ENCODE measurements at places on chromosomes 3 and 15.

DNA sequence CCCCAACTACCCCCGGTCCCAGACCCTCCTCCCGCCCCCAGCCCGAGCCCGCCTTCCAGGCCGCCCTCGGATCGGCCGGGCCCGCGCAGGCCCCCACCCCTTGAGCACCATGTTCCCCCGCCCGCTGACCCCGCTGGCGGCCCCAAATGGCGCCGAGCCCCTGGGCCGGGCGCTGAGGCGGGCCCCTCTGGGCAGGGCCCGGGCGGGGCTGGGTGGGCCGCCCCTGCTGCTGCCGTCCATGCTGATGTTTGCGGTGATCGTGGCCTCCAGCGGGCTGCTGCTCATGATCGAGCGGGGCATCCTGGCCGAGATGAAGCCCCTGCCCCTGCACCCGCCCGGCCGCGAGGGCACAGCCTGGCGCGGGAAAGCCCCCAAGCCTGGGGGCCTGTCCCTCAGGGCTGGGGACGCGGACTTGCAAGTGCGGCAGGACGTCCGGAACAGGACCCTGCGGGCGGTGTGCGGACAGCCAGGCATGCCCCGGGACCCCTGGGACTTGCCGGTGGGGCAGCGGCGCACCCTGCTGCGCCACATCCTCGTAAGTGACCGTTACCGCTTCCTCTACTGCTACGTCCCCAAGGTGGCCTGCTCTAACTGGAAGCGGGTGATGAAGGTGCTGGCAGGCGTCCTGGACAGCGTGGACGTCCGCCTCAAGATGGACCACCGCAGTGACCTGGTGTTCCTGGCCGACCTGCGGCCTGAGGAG is 472 bp downstream of the CHST14 start:
- no peak for DNase-seq

DNA sequence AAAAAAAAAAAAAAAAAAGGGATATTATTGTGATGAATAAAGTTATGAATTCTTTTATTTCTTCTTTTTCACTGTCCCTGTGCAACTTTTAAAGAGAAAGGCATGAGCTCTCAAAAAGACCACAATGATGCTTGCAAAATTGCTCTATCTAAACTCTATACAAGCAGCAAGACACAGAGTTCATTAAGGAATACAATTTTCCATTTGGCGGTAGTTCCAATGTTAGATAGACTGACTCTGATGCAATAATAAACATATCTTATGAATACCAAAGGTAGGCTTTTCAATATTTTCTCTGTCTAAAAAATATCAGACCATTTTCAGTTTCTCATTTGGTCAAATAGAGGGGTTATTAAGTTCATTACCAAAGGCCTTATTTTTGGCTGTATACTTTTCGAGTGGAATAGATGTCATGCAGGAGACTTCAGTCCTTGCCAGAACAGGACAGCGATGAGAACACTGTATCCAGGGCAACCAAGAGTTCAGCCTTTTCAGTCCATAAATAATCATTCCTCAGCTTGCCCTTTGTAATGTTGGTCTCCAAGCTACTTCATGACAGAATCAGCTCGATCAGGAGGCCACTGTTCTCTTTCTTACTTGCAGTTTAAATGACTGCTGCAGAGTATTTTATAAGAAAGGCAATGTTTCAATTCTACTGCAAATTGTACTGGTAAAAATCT is 162.9 kb upstream of the FAM3D start:
- no peak for DNase-seq

DNA sequence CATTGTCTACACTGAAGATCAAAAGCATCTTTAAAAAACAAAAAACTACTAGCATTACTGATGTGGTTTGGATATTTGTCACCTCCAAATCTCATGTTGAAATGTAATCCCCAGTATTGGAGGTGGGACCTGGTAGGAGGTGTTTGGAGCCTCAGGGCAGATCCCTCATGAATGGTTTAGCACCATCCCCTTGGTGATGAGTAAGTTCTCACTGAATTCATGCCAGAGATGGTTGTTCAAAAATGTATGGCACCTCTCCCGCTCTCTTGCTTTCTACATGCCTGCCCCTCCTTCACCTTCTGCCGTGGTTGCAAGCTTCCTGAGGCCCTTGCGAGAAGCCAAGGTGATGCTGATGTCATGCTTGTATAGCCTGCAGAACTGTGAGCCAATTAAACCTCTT is 136.6 kb upstream of the FHIT start:
- DNase-seq, result no peak

GRCh38 chr15:51731549-51732267 is 5.7 kb downstream of the LYSMD2 start:
- no peak for DNase-seq

GRCh38 chr15:70149667-70150404 is 52.1 kb upstream of the TLE3 start:
- no peak for DNase-seq

DNA sequence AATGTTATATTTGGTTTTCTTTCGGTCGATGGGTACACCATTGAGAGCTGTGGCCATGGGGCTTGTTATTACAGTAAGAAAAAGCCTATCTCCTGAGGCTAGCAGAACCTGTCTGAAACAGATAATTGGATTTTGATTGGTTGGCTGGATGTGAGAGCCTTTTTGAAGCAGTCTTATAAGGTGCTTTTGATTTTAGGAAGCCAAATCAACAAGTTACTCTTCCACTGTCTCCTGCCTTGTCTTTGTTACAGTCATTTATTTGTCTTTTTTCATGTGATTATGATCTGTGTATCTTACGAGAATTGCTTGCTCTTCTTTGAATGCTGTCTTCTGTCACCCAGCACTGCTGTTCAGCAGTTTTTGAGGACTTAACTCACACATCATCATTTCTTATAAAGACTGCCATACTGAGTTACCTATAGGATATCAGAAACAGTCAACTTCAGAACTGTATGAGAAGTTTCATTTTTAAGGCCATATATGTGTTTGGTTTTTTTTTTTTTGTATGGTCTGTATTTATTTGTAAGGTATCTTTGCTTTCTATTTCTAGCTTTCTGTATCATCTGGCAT is 51.1 kb downstream of the MEF2A start:
- no peak for DNase-seq

DNA sequence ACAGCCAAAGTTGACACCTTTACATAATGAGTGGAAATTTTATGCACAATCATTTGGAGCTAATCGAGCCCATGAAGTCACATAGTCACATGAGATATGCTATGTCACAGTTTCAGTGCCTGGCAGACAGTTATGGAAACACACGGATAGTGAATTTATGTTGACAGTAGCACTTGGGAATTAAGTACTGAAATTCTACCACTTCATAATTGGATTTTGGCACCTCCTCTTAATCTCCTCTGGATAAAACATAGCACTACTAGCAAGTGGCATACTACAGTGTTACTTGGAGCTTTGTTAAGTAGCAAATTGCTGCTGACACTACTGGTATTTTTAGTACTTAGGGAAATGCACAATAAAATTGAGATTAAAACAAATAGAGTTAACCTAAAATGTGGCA is 1679.4 kb downstream of the OTOL1 start:
- no peak for DNase-seq

DNA sequence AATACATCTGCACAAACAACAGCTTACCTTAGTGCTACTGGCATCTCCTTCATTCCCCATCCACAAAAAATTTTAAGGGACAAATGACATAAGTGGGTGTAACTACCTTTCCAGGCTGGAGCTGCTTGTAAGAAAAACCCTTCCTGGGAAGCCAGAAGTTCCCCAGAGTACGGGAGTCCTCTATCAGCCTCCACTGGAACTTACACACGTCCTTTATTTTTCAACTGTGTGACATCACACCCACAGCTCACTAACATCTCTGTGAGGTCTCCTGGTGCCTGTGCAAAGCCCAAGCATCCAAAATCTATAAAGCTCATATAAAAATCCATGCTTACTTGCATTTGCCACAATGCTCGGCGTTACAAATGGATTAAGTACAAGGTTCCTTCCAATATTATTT is 27.6 kb downstream of the LRIG1 start:
- no peak for DNase-seq

DNA sequence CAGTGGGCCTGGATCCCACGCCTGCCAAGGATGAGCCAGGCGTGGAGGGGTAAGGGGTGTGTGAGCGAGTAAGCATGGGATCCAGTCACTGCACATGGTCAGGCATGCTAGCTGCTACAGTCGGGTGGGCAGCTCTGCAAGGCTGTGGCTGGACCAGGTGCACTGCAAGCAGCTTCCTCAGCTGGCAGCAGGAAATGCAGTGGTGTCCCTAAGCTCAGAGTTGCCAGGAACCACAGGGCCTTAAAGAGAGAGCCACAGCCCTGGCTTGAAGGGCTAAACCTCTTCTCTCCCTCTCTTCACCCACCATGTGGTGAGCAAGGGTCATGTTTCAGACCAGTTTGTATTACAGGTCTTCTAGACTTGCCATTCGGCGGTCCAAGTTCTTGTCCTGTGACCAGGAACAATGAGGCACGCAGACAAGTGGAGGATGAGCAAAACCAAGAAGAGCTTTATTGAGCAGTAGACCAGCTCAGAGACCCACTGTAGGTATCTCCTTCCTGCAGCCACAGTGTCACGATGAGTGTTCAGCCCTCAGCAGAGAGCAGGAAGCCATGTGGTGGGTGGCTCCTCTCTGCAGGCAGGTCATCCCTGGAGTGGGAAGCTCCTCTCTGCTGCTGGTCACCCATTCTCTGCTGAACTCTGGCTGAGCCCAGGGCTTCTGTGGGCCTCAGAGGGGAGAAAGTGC is 511.9 kb downstream of the PYDC2 start:
- no peak for DNase-seq

- DNase-seq, result no peak
Observed at GRCh38 chr3:195583831-195584542, at the start of gene APOD. TSS of gene APOD (minus strand) at chr3:195583940. CDS start at chr3:195579461, 4,479 bp downstream.

DNA sequence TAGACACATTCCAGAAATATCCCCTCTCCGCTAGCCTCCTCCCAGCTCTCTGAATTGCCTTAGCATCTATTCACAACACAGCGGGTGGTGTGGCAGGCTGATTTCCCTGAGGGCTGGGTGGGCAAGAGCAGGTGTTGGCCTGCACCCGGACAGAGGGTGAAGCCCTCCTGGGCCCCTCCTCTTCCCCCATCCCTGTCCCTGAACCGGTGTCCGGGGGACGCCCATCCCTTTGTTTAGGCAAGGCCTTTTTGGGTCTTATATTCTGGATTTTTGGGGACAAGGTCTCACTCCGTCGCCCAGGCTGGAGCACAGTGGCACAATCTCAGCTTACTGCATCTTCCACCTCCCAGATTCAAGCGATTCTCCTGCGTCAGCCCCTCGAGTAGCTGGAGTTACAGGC is 55.2 kb upstream of the KLHL25 start:
- no peak for DNase-seq

GRCh38 chr3:158313338-158313927 is 203.5 kb downstream of the RSRC1 start:
- DNase-seq, result no peak

DNA sequence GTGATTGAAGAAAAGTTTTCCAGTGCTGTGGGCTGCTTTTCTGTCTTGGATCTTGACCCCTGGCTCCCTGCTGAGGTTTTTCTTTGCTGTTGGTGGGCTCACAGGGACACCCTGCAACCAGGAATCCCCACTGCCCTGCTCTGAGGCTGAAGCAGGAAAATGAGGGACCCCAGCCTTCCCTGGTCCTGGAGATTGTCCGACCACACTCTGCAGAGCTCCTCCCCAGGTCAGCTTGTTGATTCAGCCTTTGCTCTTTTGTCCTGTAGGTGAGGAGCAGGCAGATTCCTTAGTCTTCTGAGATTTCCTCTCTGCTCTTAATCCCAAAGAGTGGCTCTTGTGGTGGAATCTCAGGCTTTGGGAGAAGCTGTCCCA is 194.5 kb downstream of the RPLP1 start:
- no peak for DNase-seq

DNA sequence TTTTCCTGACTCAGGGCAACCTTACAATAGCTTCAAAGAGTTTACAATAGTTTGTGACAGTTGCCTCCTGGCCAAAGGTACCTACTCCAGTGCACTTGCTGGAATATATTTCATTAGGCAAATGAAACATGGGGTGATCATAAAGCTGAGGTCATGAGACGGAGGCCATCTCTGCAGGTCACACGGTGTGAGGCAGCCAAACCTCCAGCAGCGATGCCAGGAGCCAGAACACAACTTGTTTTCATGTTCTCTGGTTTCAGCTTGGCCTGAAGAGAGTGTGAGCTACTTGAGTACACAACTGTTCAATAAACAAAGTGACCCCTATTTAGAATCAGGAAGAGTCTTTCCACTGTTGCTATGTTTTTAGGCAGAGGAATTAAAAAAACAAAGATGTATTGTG is 42.7 kb upstream of the PYGO1 start:
- no peak for DNase-seq
